ENCODE measurements at places on chromosomes 7 and 10.

GRCh38 chr10:118809357-118810220 lies 54.8 kb upstream of the CACUL1 start:
- DNase-seq = no peak

DNA sequence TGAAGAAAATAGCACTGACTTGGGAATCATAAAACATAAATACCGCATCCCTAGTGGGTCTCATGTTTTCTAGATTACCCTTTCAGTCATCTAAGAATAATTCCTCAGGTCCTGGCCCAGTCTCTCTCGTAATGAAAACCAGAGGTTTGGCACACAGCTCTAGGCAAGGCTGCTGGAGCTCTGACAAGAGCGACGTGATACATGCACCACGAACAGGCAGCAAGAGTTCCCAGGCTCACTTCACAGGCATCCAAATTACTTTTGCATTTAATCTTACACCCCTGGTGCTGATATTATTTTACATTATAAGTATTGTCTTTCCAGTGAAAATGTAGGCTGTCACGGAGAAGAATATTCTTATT lies 105.2 kb downstream of the THSD7A start:
- DNase-seq = no peak

- no peak for DNase-seq
These were observed 88.8 kb downstream of the ZRANB1 start for GRCh38 chr10:125030567-125031197.

- no peak for DNase-seq
These were observed 93.1 kb upstream of the PDE1C start for GRCh38 chr7:32163141-32163806.

DNA sequence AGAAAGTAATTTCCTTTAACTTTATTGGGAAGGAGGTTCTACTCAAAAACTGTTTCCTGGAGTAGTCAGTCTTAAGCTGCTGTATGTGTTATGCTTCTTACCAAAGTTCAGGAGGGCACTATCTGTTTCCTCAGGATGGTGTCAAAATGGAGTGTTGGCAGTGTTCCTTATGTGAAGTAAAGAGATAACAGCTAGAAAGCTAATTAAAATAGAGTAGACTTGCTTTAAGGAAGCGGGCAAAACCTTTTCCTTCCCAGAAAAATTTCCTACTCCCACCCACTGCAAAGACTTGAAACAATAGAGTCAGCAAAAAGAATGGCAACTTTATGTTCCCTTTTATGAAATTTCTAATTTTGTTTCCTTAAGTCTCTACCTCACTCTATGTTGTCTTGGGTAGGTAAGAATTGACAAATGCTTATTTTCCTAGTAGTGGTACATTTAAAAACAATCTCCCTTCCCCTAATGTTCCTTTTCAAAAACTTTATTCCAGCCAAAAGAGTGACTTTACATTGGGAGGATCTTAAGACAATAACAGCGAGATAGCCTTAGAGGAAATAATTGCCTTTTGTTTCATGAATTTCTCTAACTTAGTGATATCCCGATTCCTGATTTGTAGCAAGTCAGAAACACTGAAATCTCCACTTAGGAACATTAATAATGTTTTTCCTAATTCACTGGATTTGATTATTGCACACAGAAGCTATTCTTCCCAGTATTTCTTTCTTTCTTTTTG lies 26.5 kb upstream of the ENTPD1 start:
- no peak for DNase-seq

- DNase-seq = no peak
These were observed 147.8 kb upstream of the UNC5B start for GRCh38 chr10:71064413-71065118.

DNA sequence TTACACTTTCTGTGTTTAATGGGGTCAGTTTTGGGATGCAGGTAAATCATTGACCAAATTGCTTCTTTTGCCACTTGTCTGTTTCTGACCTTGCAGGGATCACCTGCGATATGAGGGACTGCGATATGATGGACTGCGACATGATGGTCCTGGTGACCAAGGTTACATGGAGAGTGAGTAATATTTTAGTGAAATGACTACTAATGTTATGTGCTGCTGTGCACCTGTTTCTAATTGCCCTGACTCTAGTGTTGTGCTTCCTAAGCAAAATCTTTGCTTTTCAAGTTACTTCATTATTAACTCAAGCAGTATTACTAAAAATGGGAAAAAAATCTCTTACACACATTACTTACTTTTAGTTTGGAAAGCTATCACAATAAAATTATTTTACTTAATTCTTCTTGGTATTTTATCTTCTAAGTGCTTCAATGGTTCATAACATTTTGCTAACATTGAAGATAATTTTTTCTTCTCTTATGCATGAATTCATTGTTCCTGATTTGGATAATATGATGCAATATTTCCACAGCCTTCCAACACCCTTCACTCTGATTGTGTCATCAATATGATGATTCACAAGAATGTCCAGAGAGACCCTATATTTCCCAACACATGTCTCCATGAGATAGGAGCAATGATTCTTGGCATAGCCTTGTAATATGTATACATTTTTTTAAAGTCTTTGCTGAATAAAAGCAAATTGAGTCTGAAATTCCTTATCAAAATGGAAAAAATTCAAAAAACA lies 306.2 kb upstream of the AKR1E2 start:
- no peak for DNase-seq

DNA sequence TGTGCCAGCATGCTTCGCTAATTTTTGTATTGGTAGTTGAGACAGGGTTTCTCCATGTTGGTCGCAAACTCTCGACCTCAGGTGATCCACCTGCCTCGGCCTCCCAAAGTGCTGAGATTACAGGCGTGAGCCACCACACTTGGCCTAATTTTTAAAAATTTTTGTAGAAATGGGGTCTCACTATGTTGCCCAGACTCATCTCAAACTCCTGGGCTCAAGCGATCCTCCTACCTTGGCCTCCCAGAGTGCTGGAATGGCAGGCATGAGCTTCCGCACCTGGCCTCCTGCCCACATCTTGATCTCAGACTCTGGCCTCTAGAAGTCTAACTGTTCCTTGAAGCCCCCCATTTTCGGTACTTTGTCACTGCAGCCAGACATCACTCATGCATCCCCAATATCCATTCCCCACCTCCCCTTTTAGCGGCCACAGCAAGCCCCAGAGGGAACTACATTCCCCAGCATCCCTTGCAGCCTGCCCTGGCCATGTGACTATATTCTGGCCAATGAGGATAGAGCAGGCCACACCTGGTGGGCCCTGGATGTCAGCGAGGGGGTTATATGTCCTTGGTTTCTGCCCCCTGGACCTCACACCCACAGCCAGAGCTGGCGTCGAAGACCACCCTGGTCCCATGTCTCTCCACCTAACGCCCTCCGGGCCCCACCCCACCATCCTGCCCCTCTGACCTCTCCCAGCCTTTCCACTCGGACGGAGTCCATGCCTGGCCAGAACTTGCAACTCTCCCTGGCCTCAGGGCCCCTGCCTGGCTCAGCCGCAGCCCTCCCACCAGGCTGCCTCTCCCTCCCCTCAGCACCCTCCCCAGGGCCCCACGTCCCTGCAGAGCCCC lies 33.8 kb downstream of the MICALL2 start:
- no peak for DNase-seq
